ENCODE measurements at places on chromosomes 1 and 21. TPM values are rescaled to one million over a fixed set of nuclear protein-coding genes. Genes with fewer than 3 reads are reported as not detected.

The GIPC2 gene
- 32.3 TPM for total RNA-seq

The SERPINC1 gene
- total RNA-seq, result not detected

The KLF17 gene
- not detected for total RNA-seq

The FALEC gene
- total RNA-seq, result not detected

The CELA2A gene
- total RNA-seq, result not detected

The CASZ1 gene
- total RNA-seq, result 1.1 TPM

The SPRR2A gene
- total RNA-seq, result not detected

The FOXD2 gene
- under 0.01 TPM for total RNA-seq

The LINGO4 gene
- not detected for total RNA-seq

The RNU1-3 gene
- under 0.01 TPM for total RNA-seq

The FAM3B gene
- total RNA-seq, result not detected

The CELA3B gene
- not detected for total RNA-seq

The ELAPOR1 gene
- total RNA-seq, result under 0.01 TPM

The CHD5 gene
- under 0.01 TPM for total RNA-seq

The HTR6 gene
- not detected for total RNA-seq

The GRHL3 gene
- total RNA-seq, result not detected

The RPF1 gene
- 21.4 TPM for total RNA-seq

The TCEA3 gene
- total RNA-seq, result 0.22 TPM

The SEC22B gene
- total RNA-seq, result 17.9 TPM

The AGBL4 gene
- not detected for total RNA-seq

The SLC45A1 gene
- total RNA-seq, result 1.2 TPM

The PSMG1 gene
- total RNA-seq, result 58.9 TPM

The OR10J1 gene
- not detected for total RNA-seq

The NEXN gene
- total RNA-seq, result 6.3 TPM

The FAM110D gene
- 6.0 TPM for total RNA-seq

The ALPL gene
- total RNA-seq, result not detected

The APOBEC4 gene
- total RNA-seq, result not detected

The OR10R2 gene
- not detected for total RNA-seq

The RUNX3 gene
- not detected for total RNA-seq

The S100A3 gene
- total RNA-seq, result 2.8 TPM

The ZNF683 gene
- not detected for total RNA-seq

The TTC39A gene
- 2.4 TPM for total RNA-seq

The BRDT gene
- total RNA-seq, result not detected

The ARID4B gene
- total RNA-seq, result 30.1 TPM

The ZSCAN20 gene
- total RNA-seq, result 5.0 TPM

The LRRC3 gene
- 0.99 TPM for total RNA-seq

The APP gene
- 760 TPM for total RNA-seq

The ENSA gene
- 66.0 TPM for total RNA-seq

The HSD3B1 gene
- total RNA-seq, result not detected

The ERICH3 gene
- total RNA-seq, result not detected

The ADAMTS1 gene
- total RNA-seq, result 3.7 TPM
